CD4-positive, CD25-positive, alpha-beta regulatory T cell (primary cell): ENCODE measurements at places on chromosomes 1 and 21. TPM values are rescaled to one million over a fixed set of nuclear protein-coding genes. Genes with fewer than 3 reads are reported as not detected.
A peak's percentile ranks its signal among the peaks of the same experiment; 100 is the strongest.

PTCH2 gene
- total RNA-seq = 0.94 TPM

AGTRAP gene
- total RNA-seq = 25.2 TPM

LRRC41 gene
- total RNA-seq = 35.0 TPM

DPT gene
- total RNA-seq = not detected

TAS1R1 gene
- total RNA-seq = not detected

PARS2 gene
- 0.49 TPM for total RNA-seq

MCOLN3 gene
- total RNA-seq = not detected

- H3K27me3 ChIP-seq = no peaks in the 10 kb centered on the region
- no peak overlapping the region for H3K4me3 ChIP-seq
- DNase-seq = no peak
- no peaks in the 10 kb centered on the region for H3K4me1 ChIP-seq
- no peaks in the 10 kb centered on the region for H3K36me3 ChIP-seq
These were observed 181.6 kb upstream of the CACYBP start for GRCh38 chr1:174818014-174818616.

GRCh38 chr1:98453066-98453465, 208.5 kb upstream of the SNX7 start:
- no peaks in the 10 kb centered on the region for H3K4me1 ChIP-seq
- H3K27me3 ChIP-seq = no peaks in the 10 kb centered on the region
- DNase-seq = no peak
- H3K27ac ChIP-seq = no peak overlapping the region
- no peak overlapping the region for H3K4me3 ChIP-seq
- no peaks in the 10 kb centered on the region for H3K36me3 ChIP-seq

GRCh38 chr1:87165177-87165576, 163.5 kb upstream of the LMO4 start:
- no peaks in the 10 kb centered on the region for H3K36me3 ChIP-seq
- H3K4me3 ChIP-seq = no peak overlapping the region
- no peak for DNase-seq
- H3K4me1 ChIP-seq = no peaks in the 10 kb centered on the region

DNA sequence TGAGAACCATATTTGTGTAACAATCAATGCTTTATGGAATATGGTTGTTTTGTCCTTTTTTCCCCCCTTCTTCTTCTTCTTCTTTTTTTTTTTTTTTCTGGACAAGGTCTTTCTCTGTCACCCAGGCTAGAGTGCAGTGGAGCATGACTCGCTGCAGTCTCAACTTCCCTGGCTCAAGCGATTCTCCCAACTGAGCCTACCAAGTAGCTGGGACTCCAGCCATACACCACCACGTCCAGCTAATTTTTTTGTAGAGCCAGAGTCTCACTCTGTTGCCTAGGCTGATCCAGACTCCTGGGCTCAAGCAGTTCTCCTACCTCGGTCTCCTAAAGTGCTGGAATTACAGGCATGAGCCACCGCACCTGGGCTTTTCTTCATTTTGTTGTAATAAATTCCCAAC, 86.7 kb downstream of the FMN2 start:
- no peak for DNase-seq
- H3K4me1 ChIP-seq = no peaks in the 10 kb centered on the region
- H3K27ac ChIP-seq = no peak overlapping the region
- H3K4me3 ChIP-seq = no peak overlapping the region

- no peak overlapping the region for H3K4me3 ChIP-seq
- no peaks in the 10 kb centered on the region for H3K27me3 ChIP-seq
- H3K36me3 ChIP-seq = no peaks in the 10 kb centered on the region
- H3K4me1 ChIP-seq = no peaks in the 10 kb centered on the region
These were observed 443.1 kb upstream of the DAB1 start for GRCh38 chr1:57866998-57867397.

DNA sequence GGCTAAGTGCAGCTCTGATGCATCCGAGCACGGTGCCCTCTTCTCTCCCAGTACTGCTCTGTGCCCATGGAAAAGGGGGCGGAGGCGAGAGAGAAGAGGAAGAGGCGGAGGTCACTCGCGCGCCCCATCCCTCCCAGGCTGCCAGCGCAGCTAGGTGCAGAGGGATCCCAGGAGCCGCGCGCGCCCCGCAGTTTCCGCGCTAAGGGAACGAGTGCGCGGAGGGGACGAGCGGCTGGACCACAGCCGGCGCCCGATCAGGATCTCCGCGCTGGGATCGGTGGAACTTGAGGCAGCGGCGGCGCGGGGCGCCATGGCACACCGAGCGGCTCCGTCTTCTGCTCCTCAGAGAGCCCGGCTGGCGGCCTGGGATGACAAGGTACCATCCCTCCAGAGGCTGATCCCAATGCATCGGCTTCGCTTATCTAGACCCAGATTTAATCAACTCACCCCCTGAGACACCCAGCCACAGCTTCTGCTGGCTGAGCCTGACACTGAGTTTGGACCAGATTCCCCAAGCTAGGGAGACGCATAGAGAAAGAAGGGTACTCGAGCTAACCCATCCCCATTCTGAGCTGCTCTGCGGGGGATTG, at the start of gene PTGFR:
TSS of gene PTGFR (plus strand) at position 114 of the 590 bp plus-strand sequence. CDS start 1,770 bp downstream, outside the sequence.
- no peaks in the 10 kb centered on the region for H3K4me1 ChIP-seq
- H3K4me3 ChIP-seq = no peak within 1 kb of the TSS
- DNase-seq = no peak
- H3K27ac ChIP-seq = no peak within 1 kb of the TSS
- H3K27me3 ChIP-seq = peaks cover 3% of the 10 kb centered on the region

DNA sequence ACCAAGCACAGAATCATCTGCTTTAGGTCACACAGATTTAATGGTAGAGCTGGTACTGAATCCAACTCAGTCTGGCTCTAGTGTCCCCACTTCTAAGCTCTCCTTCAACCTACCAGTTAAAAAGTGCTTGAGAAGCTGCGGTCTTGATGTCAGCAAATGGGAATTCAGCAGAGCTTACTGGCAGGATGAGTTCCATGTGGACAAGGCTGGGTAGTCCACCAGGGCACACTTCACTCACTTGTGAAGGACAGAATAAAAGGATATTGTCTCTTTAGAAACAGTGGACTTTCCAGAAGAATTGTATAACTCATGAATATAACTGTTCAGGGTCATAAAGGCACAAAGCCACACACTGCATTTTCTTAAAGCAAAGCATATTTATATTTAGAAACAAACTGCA, 35.1 kb upstream of the GUCA2B start:
- H3K27me3 ChIP-seq = peaks cover 11% of the 10 kb centered on the region
- H3K4me3 ChIP-seq = no peak overlapping the region
- no peaks in the 10 kb centered on the region for H3K4me1 ChIP-seq
- no peak overlapping the region for H3K27ac ChIP-seq
- DNase-seq = no peak

DNA sequence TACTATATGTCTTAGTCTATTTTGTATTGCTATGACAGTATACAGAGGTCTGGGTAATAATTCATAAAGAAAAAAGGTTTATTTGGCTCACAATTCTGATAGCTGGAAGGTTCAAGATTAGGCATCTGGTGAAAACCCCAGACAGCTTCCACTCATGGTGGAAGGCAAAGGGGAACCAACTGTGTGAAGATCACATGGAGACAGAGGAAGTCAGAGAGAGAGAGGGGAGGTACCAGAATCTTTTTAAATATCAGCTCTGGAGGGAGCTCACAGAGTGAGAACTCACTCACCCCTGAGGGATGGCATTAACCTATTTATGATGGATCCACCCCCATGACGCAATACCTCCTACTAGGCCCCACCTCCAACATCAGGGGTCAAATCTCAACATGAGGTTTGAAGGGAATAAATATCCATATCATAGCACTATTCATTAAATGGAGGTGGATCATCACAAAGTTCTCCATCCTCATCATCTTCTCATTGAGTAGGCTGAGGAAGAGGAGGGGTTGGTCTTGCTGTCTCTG, 290.5 kb downstream of the DSCAM start:
- H3K27ac ChIP-seq = no peak overlapping the region
- no peaks in the 10 kb centered on the region for H3K36me3 ChIP-seq
- H3K27me3 ChIP-seq = no peaks in the 10 kb centered on the region
- H3K4me1 ChIP-seq = no peaks in the 10 kb centered on the region
- DNase-seq = no peak
- H3K4me3 ChIP-seq = no peak overlapping the region

DNA sequence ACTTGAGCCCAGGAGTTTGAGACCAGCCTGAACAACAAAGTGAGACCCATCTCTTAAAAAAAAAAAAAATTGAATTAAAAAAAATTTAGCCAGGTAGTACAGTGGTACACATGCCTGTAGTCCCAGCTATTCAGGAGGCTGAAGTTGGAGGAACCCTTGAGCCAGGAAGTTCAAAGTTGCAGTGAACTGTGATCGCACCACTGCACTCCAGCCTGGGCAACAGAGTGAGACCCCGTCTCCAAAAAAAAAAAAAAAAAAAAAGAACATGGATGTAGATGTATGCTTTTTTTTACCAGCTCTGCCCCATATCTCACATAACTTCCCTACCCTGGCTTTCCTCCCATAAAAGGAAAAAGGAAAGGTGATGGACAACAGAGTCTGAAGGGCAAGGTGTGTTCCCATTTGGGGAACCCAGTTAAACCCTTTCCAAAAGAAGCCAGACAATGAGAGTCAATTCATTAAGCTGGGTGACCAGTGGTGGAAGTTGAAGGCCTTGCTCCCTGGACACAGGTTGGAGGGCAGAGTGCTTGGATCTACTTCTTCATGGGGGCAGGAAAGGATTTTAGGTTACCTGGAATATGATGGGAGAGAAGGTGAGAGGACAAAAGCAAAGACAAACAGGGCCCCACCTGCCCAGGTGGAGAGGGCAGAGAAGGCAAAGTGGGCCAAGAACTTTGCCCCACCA, 2.9 kb downstream of the KRTCAP2 start:
- H3K27ac ChIP-seq = no peak overlapping the region
- H3K36me3 ChIP-seq = peaks cover 18% of the 10 kb centered on the region
- DNase-seq = no peak
- H3K4me1 ChIP-seq = peaks cover 34% of the 10 kb centered on the region

DNA sequence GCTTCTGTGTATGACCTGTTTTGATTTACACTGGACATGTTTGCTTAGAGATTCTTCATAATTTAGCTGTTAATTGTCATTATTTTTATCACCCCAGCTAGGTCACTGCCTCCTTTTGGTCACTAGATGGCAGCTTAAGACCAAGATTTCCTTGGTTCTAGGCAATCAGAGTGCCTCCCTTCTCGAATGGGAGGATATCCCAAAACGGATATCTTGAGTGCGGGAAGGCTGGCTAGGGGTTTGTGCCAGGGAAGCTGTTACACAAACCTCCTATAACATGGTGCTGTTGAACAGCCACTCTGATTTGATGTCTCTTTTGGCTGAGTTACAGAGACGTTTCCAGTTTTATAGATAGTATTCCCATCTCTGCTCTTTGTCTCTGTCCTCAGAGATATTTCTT, 283.5 kb downstream of the S1PR1 start:
- peaks cover 2% of the 10 kb centered on the region for H3K27me3 ChIP-seq
- H3K27ac ChIP-seq = no peak overlapping the region

GRCh38 chr1:67948151-67949080, 102.0 kb downstream of the DIRAS3 start:
- H3K27me3 ChIP-seq = peaks cover 2% of the 10 kb centered on the region
- no peaks in the 10 kb centered on the region for H3K4me1 ChIP-seq
- no peak overlapping the region for H3K27ac ChIP-seq

DNA sequence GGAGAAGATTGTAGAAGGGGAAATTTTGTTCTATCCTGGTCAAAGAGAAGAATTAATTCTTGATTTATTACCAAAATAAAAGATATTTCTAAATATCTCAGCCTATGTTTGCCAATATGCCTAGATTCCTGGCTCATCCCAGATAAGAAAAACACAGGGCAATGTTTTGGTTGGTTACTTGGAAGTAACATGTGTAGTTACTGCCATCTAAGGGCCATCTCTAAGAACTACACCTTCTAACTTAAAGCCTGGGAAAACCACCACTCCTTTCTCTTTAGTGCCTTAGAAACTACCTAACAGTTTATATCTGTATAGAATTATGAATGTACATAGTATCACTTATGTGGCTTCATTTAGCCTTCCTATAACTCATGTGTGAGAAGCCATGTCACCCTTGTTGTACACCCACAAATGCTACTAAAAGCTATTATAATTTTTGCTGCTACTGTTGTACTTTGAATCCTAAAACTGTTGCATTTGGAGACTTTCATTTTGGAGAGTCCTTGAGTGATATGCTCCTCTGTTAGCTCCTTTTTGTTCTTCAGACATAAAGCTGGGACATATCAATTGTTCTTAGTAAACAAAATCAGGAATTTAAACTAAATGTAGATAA, 4.5 kb downstream of the AIM2 start:
- peaks cover 32% of the 10 kb centered on the region for H3K4me1 ChIP-seq
- H3K27ac ChIP-seq = no peak overlapping the region
- H3K4me3 ChIP-seq = no peak overlapping the region
- H3K36me3 ChIP-seq = no peaks in the 10 kb centered on the region
- no peaks in the 10 kb centered on the region for H3K27me3 ChIP-seq
- no peak for DNase-seq

DNA sequence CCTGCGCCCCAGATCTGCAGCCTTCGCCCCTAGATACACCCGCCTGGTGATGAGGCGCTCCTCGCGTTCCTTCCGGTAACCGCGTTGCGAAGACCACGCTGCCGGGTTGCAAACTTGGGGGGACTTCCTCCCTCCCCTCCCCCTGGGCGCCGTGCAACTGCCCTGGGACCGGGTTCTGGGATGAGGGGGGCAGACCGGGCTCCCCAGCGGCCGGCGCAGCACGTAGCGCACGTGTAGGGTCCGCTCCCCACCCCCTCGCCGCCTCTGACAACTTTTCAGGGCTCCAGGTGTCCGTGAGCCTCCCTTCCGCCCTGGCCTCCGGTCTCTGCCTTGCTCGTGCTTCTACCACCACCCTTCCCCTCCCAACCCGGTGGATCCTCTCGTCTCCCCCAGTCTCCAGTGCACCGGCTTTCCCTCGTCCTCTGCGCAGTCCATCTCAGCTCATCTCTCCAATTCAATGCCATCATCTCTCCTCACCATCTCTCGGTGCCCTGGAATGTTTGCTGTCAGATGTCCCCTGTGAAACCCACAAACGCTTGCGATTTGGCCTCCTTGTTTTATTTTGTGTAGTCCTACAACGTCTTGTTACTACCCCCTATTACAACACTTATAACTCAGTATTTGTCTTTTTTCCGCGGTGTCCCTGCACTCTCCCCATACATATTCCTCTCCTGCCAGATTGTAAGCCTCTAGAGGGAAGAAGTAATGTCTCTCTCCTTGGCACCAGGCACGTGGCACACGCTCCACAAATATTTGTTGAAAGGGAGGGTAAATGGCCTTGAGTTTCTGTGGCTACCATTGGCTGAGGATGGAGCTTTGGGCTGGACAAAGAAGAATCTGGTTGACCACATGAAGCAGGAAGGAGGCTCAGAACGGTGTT, 782 bp downstream of the PCAT6 start:
- no peaks in the 10 kb centered on the region for H3K36me3 ChIP-seq
- no peaks in the 10 kb centered on the region for H3K27me3 ChIP-seq
- H3K4me1 ChIP-seq = peaks cover 23% of the 10 kb centered on the region
- no peak overlapping the region for H3K27ac ChIP-seq
- peak overlapping the region; percentile 62 for H3K4me3 ChIP-seq
- peak; percentile 69 for DNase-seq

- H3K4me3 ChIP-seq = no peak overlapping the region
- H3K36me3 ChIP-seq = no peaks in the 10 kb centered on the region
- no peak overlapping the region for H3K27ac ChIP-seq
These were observed 99.1 kb upstream of the CTTNBP2NL start for GRCh38 chr1:112296908-112297307.
